ENCODE measurements at places on chromosomes 4 and X. TPM values are rescaled to one million over a fixed set of nuclear protein-coding genes. Genes with fewer than 3 reads are reported as not detected.
A peak's percentile ranks its signal among the peaks of the same experiment; 100 is the strongest.

DNA sequence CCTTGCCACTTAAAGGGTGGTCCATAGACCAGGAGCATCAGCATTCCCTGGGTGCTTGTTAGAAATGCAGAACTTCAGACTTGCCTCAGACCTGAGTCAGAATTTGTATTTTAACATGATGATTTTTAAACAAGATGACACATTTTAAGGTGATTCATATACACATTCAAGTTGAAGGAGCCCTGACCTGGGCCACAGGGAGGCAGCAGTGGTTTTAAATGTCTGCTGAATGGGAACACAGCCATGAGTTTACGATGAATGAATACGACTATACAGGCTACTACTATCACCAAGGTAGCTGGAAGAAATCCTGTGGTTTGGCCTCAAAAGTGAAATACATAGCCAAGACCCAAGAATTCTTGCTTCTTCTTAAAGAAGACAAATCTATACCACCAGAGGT lies 2.9 kb downstream of the HDAC8 start:
- DNase-seq = no peak

- DNase-seq = peak; percentile 7
Measured at GRCh38 chrX:153647461-153648357, 706 bp downstream of the DUSP9 start.

ANKRD50 gene
- 14.6 TPM for total RNA-seq

DNA sequence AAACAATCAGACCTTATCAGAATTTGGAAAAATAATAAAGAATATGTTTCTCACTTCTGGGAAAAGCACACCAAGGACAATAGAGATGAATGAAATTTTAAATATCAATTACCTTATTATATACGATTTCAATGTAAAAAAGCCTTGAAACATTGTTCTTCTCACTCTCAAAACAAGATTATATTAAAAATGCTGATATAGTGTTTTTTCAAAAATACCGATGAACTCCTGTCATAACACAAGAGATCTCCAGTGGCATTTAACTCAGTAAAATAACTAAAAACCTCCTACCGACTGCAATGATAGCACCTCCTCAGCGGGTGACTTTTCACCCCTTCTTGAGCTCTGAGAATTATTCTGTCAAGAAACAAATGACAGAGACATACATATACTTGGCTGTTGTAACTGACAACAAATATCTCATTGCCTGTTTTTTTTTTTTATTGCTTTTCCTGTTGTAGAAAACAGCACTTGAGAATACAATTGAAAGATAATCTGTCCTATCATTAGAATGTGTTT lies 1237.3 kb downstream of the C4orf33 start:
- DNase-seq = no peak

- no peak for DNase-seq
Measured at GRCh38 chrX:15384304-15384703, at the start of gene VEGFD. Gene VEGFD (minus strand): TSS chrX:15384413. CDS start chrX:15383946, 467 bp downstream.

DNA sequence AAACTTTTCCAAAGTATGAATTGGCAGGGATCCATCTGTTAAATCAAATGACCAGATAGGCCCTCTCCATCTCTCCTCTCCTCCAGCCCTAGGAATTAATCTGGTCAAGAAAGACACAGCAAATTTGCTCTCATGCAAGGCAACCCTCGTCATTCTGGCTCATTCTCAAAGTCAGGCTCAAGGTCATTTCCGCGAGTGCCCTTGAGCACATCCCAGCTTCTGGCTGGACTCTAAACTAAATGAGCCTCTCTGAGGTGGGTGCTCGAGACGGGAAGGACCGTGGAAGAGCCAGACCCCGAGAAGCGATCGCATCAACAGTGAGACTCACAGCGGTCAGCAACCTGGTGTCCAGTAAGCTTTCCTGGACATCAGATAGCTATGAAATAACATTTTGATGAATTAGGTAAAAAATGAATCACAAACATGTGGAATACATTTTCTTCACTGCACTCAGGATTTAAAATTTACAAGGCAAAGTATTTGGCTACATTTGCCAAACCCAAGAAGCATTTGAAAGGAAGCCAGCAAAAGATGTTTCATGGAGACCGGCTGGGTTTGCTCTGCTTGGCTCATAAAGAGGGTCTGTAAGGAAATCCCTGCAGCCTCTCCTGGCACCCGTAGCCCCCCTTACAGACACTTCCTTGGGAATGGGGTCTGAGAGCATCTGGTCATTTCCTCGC lies 121.0 kb downstream of the ENPP6 start:
- DNase-seq = no peak

DNA sequence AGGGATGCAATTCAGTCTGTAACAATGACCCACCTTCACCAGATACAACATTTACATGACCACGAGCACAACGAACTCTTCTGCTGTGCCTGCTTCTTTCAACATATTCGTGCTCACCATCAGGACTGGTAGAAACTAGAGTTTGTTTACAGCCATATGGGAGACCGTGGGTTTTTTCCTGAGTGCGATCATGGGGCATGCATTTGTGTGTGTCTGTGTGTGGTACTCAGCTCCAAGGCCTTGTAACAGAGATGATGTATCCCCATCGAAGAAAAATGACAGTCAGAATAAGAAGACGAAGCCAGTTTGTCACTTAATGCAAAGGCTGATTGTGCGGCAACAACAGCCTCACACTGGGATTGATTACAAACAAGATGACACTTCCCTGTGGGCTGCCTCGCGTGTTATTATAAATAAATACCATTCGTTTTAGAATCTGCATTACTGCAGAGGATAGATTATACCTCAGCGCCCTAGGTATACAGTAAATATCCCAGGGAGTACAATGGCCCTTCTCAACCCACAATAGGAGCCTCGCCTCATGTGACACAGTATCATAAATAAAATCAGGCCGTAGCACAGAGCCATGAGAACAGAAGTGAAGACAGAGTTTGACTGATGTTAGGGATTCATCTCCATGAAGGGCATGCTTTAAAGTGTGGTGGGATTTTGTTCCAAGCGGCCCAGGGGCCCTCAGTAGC lies 97.3 kb upstream of the NOCT start:
- no peak for DNase-seq

DNA sequence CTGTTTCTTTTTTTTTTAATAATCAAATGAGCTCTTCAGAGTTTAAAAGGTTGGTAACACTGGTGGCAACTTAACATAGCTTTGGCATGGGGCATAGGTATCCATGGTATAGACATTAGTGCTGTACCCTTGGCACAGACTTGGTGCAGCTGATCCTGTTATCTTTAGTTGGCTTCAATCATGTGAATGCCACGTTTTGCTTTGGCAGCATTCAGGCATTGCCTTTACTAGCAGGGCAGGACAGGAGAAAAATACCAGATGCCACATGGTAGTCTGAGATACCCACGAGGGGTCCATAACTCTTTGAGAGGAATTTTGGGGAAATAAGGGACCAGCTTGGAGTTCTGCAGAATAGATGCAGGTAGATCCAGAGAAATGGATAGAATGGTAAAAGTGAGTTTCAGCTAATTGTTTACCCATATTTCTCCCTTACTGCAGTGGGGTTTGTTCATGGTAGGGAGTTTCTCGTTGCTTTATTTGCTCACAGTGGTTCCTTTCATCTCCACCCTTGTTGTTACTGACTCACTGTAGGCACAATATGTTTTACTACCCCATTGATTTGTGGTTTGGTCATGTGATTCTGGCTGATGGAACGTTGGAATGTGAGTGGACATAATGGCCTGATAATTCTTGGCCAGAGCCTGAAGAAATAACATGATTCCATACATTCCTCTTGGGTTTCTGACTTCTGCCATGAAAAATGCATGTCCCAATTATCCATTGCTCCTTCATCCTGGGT lies 342.7 kb downstream of the GLUD2 start:
- DNase-seq = no peak

GRCh38 chrX:72020204-72020603 lies 109.6 kb downstream of the NHSL2 start:
- no peak for DNase-seq
